IMR-90 (cell line): ENCODE measurements at places on chromosomes 2 and 18. TPM values are rescaled to one million over a fixed set of nuclear protein-coding genes. Genes with fewer than 3 reads are reported as not detected.
A peak's percentile ranks its signal among the peaks of the same experiment; 100 is the strongest.

PLA2R1 gene
- 0.28 and 0.54 TPM in 2 replicates for total RNA-seq

ZSCAN30 gene
- total RNA-seq: 16.9 and 17.7 TPM in 2 replicates

GATA6 gene
- 2.5 and 3.3 TPM in 2 replicates for total RNA-seq

CDK15 gene
- 28.9 and 33.0 TPM in 2 replicates for total RNA-seq

CHMP1B gene
- 39.4 and 69.7 TPM in 2 replicates for total RNA-seq

SERPINB4 gene
- not detected in 2 replicates for total RNA-seq

KIAA1328 gene
- 7.0 and 7.2 TPM in 2 replicates for total RNA-seq

SLC4A1AP gene
- total RNA-seq: 11.7 and 17.8 TPM in 2 replicates

GRCh38 chr2:159131267-159131913, 155.1 kb downstream of the WDSUB1 start:
- no peak for DNase-seq

DNA sequence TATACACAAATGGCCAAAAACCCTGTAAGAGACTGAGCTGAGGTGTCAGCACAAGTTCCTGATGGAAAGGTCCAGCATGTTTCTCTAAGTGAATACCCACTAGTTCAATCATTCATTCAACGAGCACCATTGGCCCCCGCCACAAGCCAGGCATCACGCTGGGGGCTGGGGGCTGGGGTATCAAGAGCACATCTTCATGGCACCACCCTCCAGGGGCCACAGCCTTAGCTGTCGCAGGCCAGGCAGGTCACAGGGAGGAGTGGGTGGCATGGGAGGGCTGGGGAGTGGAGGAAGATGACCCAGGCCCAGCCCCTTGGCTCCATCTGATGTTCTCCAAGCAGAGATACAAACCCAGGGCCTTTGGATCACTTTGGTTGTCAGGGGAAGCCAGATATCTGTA, 97.9 kb downstream of the ACKR3 start:
- no peak for DNase-seq

GRCh38 chr2:166653185-166653813, 159.2 kb upstream of the SCN7A start:
- DNase-seq: peak; percentile 64

GRCh38 chr2:73103018-73103542, 9.7 kb downstream of the RAB11FIP5 start:
- no peak for DNase-seq

DNA sequence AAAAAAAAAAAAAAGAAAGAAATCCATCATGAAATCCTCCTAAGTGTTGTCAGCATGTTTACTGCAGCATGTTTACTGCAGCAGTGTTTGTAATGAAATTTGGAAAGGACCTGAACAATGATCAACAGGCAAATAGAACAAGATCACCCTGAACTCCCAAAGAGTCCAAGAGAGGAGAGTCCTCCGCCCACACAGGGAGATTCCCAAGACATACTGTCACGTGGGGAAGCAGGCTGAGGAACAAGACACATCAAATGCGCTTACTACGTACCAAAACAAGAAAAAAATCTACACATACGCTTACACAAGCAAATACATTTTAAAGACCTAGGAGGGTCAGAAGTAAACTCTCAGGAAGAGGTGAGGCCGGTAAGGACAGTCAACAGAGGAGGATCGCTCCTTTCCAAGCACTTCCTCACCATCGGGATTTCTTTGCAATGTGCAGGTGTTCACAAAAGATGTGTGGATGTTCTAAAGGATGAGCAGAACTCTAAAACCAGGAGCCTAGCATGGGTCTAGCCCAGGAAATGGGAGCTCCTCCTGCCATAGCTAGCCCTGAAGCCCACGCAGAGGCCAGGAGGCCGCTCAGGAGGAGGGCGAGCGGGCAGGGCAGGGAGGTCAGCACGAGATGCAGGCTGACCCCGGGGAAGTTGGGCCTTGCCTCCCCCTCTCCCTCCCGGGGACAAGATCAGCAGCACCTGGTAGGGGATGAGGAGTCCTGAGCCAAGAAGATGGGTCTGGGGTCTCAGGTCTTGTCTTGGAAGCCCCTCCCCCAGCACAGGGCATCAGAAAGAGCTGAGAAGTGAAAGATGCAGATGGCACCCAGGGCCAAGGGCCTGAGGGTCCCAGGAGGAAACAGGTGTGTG, 66.4 kb downstream of the ZNF516 start:
- peak; percentile 52 for DNase-seq

GRCh38 chr2:149129433-149129832, 90.9 kb downstream of the LYPD6B start:
- no peak for DNase-seq

DNA sequence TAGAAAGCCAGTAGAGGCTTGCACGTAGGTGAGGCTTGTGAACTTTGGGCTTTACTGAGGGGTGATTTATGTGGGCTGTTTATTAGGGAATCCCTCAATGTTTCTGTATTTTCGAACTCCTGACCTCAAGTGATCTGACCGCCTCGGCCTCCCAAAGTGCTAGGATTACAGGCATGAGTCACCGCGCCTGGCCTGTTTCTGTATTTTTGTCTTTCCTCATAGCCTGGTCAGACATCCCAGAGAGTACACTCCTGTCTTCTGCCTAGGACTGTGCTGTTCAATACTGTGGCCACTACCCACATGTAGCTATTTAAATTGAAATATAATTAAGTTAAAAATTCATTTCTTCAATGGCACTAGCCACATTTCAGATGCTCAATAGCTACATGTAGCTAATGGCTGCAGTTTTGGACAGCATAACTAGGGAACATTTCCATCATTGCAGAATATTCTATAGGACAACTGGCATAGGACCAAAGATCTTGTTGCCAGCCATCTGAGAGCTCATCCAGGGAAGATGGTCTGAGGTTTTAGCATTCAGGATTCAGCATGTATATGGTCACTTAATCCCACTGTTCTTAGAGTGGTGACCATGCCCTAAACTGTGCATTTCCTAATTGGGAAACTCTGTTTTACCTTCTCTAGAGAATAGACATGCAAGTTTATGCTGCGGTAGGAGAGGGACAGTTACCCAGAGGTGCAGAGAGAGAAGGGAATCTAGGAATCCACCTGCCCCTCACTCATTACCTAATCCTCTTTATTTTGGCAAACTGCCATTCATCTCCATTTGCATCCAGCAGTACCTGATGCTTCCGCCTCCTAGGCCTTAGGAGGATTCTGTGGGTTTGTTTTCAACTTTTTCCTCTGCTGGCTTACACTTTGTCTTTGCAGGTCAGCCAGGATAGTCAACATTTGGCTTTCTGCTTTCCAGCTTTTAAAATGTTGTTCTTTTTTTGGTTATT, 64.4 kb downstream of the LCLAT1 start:
- peak; percentile 60 for DNase-seq

DNA sequence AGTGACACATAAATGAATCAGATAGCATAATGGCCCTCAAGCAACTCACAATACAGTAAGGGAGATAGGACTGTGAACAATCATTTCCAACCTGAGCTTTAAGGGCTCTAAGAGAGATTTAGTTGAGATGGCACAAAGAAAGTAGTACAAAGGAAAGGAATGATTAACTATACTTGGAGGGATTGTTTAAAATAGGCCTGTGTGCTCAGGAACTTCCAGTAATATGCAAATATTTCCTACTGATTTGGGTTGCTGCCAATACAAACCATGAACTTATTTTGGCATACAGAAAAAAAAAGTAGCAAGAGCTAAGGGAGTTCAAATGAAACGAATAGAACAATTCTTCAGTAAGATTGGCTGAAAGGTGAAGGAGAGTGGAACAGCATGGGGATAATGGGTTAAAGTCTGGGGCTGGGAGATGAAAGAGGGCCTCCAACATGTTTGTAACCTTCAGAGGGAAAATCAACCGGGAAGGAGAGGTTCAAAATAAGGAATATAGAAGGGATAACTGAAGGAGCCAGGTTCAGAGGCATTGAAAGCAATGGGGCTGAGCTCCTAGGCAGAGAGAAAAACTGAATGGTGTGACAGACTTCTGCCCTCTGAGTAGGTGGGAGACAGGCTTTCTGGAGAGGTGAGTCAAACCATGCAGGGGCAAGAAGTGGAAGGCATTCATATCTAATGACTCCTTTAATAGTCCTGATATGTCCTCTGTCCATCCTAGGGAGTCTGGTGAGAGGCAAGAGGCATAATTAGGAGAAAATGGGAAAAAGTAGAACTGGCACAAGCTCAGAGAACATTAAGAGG, 83.5 kb downstream of the DNAH7 start:
- no peak for DNase-seq

DNA sequence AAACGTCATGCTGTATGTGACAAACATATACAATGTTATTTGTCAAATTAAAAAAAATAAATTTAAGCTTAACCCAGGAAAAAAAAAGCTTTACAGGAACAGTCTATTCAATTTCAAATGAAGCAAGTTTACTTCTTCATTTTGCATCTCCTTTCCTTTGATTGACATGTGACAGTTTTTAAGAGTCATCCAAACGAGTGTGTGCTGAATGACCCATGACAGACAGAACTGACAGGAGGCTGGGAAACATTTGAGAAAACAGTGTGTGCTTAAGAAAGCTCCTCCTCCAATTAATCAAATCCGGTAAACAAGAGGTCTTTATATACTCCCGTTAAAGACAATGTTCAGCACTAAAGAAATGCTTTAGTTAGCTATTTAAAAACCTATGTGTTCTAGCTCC, 177.7 kb downstream of the SRBD1 start:
- DNase-seq: no peak

- DNase-seq: peak; percentile 36
Observed at GRCh38 chr2:51723691-51724090, 691.8 kb upstream of the NRXN1 start.

DNA sequence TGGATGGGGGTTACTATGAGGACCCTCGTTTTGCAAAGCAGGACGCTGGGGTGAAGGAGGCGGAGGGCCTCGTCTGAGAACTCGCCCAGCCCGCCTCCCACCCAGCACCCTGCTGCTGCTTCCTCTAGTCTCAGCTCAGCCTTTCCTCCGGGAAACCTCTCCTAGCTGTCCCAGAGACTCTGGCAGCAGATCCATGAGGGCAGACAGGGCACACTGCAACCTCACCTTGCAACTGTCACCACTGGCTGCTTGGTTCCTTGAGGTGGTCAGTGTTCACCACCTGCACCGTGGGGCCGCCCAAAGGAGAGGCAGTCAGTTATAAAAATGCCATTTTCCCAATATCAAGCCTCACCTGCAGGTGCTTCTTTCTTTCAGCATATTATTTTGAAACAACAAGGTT, 45.6 kb downstream of the PARD6G start:
- DNase-seq: no peak

- DNase-seq: no peak
Observed at GRCh38 chr18:48875942-48876511, 74.7 kb downstream of the SMAD7 start.

GRCh38 chr2:141911485-141912066, 219.2 kb downstream of the LRP1B start:
- peak; percentile 8 for DNase-seq

DNA sequence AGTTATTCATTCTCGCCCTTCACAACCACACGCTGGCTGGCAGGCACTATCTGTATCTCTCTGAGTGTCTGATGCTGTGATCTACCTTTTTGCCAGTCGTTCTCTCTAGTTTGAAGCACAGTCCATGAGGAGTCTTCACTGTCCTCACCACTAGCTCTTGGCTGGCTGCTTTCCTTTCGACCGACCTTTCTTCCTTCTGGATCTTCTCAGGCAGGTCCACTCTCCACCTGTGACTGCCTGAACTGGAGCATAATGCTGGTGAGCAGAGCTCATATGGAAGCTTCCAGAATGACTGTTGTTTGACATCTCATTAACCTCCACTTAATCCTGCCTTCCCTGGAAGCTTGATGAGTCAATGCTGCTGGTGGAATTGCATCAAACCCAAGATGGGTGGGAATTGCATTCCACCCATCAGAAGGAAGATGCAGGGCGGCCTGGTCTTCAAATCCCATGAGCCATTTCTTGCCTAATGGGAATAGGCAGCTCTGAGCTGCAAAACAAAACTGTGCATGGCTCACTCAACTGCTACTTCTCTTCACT, 283.5 kb upstream of the HDAC4 start:
- no peak for DNase-seq

DNA sequence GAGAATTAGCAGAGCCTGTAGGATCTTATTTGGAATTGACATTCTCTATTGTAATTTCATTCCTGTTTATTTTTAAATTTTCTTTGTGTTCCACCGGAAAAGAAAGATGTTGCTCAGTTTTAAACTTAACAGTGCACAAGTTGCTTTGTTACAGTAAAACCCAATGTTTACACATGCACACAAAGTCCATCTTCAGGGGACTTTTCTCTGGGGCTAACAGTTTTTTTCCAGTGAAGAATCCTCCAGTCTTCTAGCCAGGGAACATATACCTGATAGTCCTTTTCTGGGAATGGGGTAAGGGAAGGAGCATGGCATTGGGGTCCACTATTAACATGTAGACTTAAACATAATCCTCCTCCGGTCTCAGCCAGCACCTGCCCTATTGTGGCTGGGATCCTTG, 25.2 kb upstream of the MRPL33 start:
- DNase-seq: no peak

GRCh38 chr18:76855594-76855993, 33.2 kb downstream of the ZNF236 start:
- DNase-seq: no peak

GRCh38 chr2:19682493-19682892, 219.3 kb downstream of the TTC32 start:
- DNase-seq: peak; percentile 31

GRCh38 chr2:43225788-43226557, 433 bp downstream of the ZFP36L2 start:
- peak; percentile 68 for DNase-seq

DNA sequence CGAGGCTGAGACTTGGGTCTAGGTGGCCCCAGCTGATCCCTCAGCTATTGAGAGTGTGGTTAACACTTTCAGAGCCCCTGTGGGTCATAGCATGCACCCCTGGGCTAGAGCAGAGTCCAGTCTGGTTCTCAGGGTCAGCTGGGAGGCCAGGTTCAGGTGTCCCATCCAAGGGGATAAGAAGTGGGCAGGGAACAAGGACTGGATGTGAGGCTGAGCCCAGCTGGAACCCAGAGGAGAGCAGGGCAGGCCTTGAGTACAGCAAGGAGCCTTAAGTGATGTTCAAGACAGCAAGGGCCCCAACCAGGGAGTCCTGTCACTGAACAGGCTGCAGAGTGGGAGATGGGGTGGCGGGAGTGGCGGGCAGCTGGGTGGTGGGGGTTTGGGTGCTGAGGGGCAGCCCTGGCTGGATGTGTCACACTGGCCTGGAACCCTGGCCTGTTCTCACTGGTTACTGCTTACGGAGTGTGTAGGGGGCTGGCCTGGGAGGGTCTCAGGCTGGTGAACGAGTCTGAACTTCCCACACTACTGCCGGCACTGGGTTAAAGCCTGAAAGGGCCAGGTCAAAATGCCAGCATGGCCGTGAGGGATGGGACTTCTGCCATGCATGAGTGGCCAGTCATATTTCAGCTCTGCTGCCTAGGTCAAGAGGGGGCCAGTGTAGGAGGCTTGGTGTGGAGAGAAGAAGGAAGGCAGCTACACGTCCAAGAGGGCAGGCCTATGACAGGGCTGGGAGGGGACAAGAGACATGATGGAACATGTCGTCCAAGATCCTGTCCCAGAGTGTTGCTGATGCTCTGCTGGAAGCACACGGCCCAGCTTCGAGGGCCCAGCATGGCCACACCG, 13.6 kb downstream of the TMEM185B start:
- DNase-seq: no peak

DNA sequence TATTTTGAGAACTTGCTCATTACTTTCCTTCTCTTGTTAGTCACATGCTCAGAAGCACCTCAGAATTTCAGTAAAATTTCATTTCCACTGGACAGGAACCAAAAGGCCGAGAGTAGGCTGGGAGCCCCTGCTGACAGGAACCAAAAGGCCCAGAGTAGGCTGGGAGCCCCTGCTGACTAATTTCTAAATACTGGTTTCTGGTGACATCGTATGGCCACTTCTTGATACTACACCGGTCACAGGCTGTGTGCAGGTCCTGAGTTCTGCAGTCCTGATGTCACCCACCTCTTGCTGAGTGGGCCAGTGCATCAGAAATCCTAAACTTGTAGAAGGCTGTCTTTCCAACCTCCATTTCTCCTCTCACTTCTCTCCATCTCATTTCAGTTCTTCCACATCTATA, 17.7 kb upstream of the EN1 start:
- peak; percentile 46 for DNase-seq

GRCh38 chr2:125371867-125372266, 1284.1 kb upstream of the GYPC start:
- DNase-seq: no peak
